T-cell (primary cell): ENCODE measurements at places on chromosomes 7 and 10. TPM values are rescaled to one million over a fixed set of nuclear protein-coding genes. Genes with fewer than 3 reads are reported as not detected.

DNA sequence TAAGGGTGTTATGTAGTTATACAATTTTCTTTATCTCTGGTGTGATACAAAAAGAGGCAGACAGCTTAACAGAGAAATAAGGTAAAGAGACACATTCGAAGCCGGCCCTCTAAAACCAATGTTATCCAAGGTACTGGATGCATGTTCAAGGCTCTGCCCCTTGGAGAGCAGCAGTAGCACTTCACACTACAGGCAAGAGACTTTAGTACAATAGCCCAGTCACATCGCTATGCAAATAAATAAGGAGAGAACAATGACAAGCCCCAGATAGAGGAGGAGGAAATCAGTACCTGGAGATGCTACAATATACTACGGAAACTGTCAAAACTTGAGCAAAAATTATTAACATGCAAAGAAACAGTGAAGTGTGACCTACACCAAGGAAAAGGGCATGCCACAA lies 111.1 kb downstream of the ITGB1 start:
- no peak for DNase-seq

- no peak for DNase-seq
Observed at GRCh38 chr7:156635529-156636385, 4.8 kb upstream of the RNF32 start.

- no peak for DNase-seq
Observed at GRCh38 chr10:110147961-110148360, 59.4 kb upstream of the MXI1 start.

DNA sequence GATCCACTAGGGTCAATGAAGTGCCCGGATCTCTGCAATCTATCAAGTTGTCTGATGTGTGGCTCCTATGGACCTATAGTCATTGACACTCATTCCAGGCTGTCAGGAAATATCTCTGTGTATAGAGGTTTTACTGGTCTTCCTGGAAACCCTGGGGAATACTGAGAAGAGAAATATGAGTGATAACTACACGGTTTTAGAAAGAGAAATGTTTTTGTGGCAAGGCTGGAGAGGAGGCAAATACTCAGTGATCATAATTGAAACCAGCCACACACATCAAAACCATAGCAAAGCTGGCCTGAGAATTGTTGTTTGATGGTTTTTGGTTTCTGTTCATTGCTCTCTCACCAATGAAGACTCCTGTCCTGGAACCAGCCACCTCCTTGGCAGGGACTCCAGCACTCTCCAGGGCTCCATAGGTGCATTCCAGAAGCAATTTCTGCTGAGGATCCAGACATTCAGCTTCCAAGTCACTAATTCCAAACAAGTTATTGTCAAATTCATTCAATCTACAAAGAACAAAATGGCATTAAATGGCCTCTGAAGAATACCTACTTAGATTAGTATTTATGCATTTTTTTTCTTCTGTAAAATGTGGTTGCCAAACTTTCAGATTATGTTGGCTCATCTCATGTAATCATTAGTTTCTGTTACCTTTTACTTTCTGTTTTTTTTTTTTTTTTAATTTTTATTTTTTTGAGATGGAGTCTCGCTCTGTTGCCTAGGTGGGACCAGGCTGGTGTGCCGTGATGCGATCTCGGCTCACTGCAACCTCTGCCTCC lies 108.6 kb upstream of the ABI1 start:
- DNase-seq = no peak

GIMAP4 gene
- 341 TPM for total RNA-seq

VSTM4 gene
- total RNA-seq = 0.09 TPM

TEX36 gene
- total RNA-seq = not detected

DNA sequence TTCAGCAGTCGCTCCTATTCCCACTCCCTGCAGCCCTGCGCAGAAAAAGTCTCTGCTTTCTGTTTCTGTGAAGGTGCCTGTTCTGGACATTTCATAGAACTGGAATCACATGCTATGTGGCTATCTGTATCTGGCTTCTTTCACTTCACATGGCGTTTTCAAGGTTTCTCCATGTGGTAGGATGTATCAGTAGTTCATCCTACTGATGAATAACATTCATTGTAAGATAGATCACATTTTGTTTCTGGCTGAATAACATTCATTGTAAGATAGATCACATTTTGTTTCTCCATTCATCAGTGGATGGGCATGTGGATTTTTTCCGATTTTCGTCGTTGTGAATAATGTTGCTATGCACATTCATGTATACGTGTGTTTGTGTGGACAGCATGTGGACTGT lies 44.5 kb downstream of the HSPA12A start:
- DNase-seq = no peak

GRCh38 chr10:5453749-5454489 lies 41.6 kb downstream of the NET1 start:
- DNase-seq = no peak

- no peak for DNase-seq
Observed at GRCh38 chr7:2660359-2661095, 27.5 kb upstream of the AMZ1 start.

DNA sequence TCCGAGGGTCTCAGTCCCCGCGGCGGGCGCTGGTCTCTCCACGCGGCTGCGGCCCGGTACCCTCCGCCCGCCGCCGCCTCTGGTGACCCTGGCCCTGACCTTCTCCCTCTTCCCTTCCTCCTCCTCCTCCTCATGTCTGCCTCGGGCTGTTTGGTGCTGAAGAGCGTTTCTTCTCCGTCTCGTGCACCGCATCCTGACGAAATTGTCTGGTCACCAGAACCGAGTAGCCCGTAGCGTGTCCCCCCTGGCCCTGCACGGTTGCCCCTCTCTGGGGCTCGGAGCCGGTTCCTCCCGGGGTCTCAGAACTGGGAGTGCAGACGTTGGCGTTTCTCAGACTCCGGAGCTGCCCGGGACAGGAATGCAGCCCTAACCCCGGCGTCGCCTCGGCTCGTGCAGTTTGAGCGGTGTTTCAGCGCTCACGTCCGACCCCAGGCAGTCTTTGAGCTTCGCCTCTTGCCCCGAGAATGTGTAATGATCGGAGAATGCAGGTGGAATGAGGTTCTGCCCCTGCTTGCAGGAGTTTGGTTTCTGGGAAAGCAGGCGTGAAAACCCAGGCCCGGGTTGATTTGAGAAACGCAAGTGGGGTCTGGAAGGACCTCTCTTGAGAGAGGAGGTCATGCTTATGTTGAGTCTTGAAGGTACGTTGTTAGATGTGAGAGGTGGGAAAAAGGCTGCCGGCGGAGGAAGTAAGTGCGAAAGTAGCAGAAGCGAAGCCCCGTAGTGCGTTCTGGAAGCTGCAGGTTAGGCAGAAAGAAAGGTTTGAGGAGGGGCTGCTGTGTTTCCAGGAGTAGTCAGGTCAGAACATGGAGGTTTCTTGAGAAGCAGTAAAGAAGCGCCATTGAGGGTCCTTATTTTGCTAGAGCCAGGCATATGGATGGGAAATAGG lies 743 bp downstream of the RBM17 start:
- DNase-seq = peak; percentile 25

DNA sequence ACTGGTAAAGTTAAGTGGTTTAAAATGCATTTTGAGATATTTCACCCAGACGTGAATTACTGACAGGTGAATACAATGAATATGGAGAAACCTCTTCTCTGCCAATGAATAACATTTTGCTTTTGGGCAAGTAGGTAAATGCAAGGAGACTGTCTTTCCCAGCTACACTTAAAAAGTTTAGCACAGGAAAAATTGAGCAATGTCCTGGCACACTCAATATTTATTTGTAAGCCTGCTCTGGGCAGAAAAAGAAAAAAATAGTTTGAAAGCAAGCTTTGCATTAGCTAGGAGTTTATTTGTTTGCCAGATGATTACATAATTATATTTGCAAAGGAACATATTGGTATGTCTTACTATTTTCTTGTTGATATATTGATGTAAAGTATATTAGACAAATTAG lies 624.2 kb downstream of the ACTR3B start:
- no peak for DNase-seq

- DNase-seq = no peak
Observed at GRCh38 chr7:66669088-66669487, 40.4 kb downstream of the KCTD7 start.

DNA sequence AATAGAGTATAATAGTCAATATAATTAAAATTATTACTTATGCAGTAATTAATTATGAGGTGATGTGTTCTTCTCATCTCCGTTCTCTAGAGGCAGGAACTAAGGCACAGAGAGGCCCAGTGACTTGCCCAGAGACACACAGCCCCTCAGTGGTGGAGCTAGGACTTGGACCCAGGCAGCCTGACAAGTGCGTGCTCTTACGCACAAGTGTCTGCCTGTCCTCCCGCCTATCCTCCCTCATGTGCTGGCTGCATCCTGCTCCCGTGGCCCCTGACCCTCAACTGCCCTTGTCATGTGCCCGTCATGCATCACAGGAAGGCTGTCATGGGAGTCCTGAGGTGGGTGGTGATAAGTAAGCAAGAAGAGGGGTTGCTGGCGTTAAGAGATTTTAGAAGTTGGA lies 14.3 kb downstream of the IL2RA start:
- DNase-seq = no peak

ZNF488 gene
- not detected for total RNA-seq
